Body of pancreas (tissue), 4 donors: ENCODE measurements at places on chromosomes 6 and 20. TPM values are rescaled to one million over a fixed set of nuclear protein-coding genes. Genes with fewer than 3 reads are reported as not detected.
A peak's percentile ranks its signal among the peaks of the same experiment; 100 is the strongest.

NRSN1 gene
- total RNA-seq = not detected

PLCB4 gene
- 1.3 TPM for total RNA-seq

TFAP2D gene
- total RNA-seq = not detected

GRCh38 chr6:132964101-132964867 is 149.9 kb downstream of the RPS12 start:
- no peaks in the 10 kb centered on the region for H3K27me3 ChIP-seq
- no peak overlapping the region for H3K4me3 ChIP-seq
- H3K36me3 ChIP-seq = no peaks in the 10 kb centered on the region
- peaks cover 7% of the 10 kb centered on the region for H3K4me1 ChIP-seq
- peak overlapping the region; percentile 41 for H3K27ac ChIP-seq

DNA sequence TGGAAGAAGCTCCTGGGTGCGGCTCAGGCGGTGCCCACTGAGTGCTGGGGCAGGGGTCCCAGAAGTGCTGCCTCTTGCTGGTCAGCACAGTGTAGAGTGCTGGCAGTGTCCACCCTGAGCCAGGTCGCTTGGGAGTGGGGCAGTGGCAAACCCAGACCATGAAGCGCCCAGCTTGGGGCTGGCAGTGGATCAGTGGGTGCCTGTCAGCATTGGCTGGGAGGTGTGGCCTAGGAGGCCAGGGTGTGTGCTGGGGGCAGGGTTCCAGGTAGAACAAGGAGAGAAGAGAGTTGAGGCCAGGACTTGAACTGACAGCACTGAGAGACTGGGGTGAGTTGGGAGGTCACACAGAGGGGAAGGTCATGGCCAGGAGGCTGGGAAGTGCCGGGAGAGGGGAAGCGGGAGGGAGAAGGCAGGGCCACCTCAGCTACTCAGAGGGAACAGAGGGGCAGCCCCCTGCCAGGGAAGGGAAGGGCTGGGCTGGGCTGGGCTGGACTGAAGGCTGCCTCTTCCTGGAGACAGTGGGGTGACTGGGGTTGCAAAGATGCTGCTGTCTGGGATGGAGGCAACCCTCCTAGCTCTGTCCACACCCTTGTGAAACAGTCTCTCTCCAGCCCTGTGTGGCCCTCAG is 4.1 kb downstream of the TCEA2 start:
- H3K4me3 ChIP-seq = no peak overlapping the region
- no peak overlapping the region for H3K27ac ChIP-seq
- H3K4me1 ChIP-seq = peaks cover 26% of the 10 kb centered on the region
- DNase-seq = no peak
- no peaks in the 10 kb centered on the region for H3K27me3 ChIP-seq

GRCh38 chr6:70241991-70242420 is 60.9 kb downstream of the COL9A1 start:
- no peaks in the 10 kb centered on the region for H3K27me3 ChIP-seq
- H3K4me3 ChIP-seq = no peak overlapping the region
- peak overlapping the region; percentile 12 for H3K27ac ChIP-seq

- DNase-seq = no peak
- peaks cover 13% of the 10 kb centered on the region for H3K27me3 ChIP-seq
- H3K4me3 ChIP-seq = no peak overlapping the region
- H3K27ac ChIP-seq = no peak overlapping the region
- H3K36me3 ChIP-seq = no peaks in the 10 kb centered on the region
These were observed 16.4 kb downstream of the ABT1 start for GRCh38 chr6:26613201-26613600.

- no peaks in the 10 kb centered on the region for H3K27me3 ChIP-seq
- H3K4me1 ChIP-seq = no peaks in the 10 kb centered on the region
- no peak overlapping the region for H3K27ac ChIP-seq
- H3K4me3 ChIP-seq = no peak overlapping the region
- DNase-seq = peak; percentile 11
These were observed 30.4 kb upstream of the MCM9 start for GRCh38 chr6:118965371-118965770.

GRCh38 chr6:29071831-29072723 is 15.0 kb downstream of the OR2B3 start:
- H3K27me3 ChIP-seq = no peaks in the 10 kb centered on the region
- no peak overlapping the region for H3K4me3 ChIP-seq
- DNase-seq = peak; percentile 9
- H3K27ac ChIP-seq = no peak overlapping the region
